Fibroblast of pulmonary artery (primary cell): ENCODE measurements at places on chromosomes 4 and X.

GRCh38 chr4:97952763-97953162 lies 190.5 kb downstream of the STPG2 start:
- DNase-seq = no peak

DNA sequence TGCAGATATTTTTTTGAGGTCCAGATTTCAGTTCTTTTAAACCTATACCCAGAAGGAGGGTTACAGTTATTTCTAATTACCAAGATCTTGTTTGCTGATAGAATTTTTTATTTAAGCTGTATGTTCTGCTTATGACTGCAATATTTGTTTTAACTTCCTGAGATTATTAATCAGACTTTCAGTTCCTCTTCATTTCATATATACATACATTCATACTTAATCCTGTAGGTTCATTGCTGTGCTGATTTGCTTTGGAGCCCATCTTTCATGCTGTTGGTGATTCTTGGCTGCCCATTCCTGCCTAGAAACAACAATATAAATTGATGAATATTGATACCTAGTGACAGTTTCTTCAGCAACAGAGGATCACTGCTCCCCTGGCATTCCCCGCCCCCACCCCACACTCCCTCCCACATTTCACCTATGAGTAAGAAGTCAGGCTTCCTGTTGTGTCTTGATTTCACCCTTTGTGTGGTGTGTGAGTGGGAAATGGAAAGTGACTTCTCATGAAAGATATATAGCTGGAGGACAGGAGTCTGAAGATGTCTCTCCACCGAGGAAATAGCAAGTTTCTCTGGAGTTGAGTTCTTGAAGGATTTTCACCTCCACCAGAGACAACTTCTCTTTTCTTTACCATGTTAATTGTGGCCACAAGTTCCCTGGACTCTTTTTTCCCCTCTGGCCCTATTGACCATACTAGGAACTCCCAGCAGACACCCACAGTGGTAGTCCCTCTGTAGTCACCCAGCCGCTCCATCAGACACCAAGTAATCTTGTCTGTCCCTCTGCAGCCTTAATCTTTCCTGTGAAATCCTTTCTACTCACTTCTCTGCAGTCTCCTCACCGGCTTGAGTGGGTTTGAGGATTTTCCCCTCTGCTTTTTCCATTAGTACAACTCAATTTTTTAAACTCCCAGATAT lies 118.4 kb downstream of the ASB9 start:
- no peak for DNase-seq

- DNase-seq = no peak
Measured at GRCh38 chr4:101843054-101843453, 52.5 kb downstream of the BANK1 start.

GRCh38 chr4:169649545-169650226 lies 29.3 kb downstream of the CLCN3 start:
- DNase-seq = peak; percentile 45

- DNase-seq = no peak
Measured at GRCh38 chr4:648579-649292, 23.4 kb downstream of the PDE6B start.

GRCh38 chr4:112940336-112940735 lies 109.1 kb upstream of the ANK2 start:
- DNase-seq = no peak

- DNase-seq = no peak
Measured at GRCh38 chr4:8665406-8666360, 73.1 kb downstream of the CPZ start.

- DNase-seq = peak; percentile 58
Measured at GRCh38 chr4:71978210-71978835, 53.5 kb upstream of the NPFFR2 start.
